ENCODE measurements at places on chromosomes 7 and 10.

- DNase-seq, result no peak
These were observed 194.9 kb downstream of the SDK1 start for GRCh38 chr7:3495954-3496353.

DNA sequence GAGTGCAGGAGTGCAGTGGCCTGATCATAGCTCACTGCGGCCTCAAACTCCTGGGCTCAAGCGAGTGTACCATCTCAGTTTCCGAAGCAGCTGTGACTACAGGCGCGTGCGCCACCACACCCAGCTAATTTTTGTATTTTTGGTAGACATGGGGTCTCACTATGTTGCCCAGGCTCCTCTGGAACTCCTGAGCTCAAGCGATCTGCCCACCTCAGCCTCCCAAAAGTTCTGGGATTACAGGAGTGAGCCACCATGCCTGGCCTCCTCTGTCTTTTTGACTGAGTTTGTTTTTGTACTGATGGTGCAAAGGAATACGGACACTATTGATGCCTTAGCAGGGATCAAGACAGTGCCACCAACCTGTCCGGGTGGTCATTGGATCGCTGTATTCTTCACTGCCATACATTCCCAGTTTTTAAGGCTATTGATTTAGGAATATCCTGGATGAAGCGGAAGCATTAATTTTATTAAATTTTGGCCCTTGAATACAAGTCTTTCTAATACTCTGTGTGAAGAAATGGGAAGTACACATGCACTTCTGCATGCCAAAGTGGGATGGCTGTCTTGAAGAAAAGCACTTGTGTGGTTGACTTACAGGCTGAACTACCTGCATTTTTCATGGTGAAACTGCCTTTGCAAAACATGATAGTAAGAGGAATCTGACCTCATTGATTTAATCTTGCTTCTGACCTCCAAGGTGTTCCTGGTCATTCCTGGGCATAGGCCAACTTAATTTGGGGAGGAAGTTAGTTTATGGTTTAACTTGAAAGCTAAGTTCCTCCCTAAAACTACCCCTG lies 2.1 kb upstream of the CUL2 start:
- DNase-seq, result no peak

DNA sequence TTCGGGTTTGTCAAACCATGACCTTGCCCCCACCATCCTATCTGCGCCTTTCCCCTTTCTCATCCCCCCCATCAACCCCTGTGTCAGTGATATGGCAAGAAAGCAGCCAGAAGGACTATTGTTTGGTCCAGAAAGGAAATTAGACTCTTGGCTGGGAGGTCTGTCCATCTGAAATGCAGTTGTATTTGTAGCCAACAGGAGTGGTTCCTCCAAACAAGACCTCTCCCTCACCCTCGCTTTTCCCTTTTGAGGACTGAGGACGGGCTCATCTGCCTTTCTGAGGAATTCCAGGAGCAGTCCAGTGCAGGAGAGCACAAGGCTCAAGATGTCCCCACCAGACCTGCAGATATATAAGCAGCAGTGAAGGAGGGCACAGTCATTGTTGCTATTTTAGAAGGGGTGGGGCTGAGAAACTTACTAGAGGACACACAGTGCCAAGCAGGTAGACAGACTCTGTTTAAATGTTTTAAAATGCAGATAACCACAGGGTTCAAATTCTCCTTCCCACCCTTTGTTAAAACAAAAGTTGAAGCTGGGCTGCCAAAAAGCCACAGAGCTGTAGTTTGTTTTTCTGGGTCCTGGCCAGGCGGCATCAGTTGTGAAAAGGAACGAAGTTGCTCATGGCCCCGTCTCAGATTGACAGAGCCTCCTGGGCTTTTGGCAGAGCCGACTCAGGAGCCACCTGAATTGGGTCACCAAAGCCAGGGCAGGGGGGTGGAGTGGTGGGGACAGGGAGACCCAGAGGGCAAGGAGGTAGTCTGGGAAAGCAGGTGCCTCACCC lies 37.3 kb downstream of the CYP17A1 start:
- DNase-seq, result no peak

DNA sequence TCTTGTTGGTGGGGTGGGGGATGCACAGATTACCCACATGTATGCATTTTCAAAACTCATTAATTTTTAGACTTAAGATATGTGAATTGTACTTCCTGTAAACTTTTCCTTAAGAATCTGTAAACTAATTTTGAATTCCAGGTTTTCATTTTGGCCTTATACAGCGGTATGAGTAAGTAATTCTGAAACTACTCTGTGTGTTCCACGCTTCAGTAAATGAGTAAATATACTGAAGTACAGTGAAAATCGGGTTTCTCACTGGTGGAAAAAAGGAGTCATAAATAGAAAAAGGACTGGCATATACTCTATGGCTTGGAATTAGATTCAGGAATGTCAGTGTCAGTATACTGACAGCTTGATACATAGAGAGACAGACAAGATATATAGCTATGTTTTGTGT lies 72.8 kb downstream of the CTTNBP2 start:
- DNase-seq, result no peak

GRCh38 chr7:46468753-46469356 lies 547.8 kb upstream of the IGFBP3 start:
- no peak for DNase-seq

DNA sequence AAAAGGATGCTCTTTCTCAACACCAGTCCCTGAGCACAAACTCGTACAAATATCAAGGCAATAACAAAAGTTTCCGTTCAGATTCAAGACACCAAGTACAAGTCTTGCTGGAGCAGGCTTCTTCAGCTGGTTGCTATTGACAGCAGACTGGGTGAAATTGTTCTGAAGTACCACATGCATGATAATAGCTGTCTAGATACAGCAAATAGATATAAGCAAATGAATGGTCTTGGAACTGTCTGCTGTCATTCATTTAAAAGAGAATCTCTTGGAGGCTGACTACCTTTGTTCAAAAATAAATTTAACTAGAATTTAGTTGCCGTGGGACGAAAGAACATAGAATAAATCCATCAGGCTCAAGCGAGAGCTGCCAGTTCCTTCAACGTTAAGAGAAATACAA lies 35.5 kb downstream of the SORCS1 start:
- no peak for DNase-seq

- DNase-seq, result no peak
These were observed 233.0 kb downstream of the CACNA2D1 start for GRCh38 chr7:82210416-82211184.

GRCh38 chr10:117412469-117413010 lies 37.3 kb upstream of the PDZD8 start:
- no peak for DNase-seq

- no peak for DNase-seq
These were observed 45.9 kb downstream of the COL1A2 start for GRCh38 chr7:94440451-94441039.
